SIG-M5 (cell line): ENCODE measurements at places on chromosomes 4 and X.

DNA sequence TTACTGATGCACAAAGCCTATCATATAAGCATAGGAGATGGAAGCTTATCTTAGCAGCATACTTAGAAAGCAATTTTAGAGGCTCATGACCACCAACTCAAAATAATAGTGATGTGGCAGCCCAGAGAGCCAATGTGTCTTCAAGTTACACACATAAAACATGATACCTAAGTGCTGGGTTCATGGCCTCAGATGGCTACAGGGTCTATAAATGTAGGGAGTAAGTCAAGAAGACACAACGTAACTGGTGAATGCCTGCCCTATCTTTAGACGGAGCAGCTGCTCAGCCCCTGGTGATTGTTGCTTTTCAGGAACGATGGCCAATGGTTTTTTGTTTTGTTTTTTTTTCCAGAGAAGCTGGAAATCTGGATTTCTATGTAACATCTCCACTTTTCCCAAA is 42.8 kb downstream of the RNF150 start:
- DNase-seq = no peak

GRCh38 chrX:13764765-13765164 is 30.2 kb downstream of the OFD1 start:
- DNase-seq = no peak

DNA sequence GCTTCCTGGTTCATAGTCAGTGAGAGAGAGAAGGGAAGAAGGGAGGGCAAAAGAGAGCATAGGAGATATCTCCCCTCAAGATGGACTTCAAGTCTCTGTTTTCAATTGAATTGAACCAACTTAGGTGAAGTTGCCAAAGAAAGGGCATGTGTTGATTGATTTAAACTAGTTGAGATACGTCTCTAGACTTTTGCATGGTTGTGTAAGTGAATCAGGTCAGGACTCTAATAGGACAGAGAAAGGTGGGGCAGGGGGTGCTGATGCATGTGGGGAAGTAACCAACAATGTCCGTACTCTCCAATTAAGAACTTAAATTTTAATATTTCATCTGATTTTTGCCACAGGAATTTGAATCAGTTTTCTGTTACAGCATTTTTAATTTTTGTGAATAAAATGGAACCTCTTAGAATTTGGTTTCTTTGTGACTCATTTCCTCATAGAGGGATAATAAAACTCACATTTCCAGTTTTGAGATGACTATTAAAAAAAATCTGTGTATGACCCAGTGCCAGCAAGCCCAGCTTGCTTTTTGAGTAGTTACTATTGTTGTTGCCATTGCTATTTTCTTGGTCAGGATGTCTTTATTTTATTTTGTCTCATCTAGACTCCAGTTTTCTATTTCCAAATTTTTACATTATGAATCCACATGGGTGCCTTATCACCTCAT is 37.3 kb downstream of the SLIT2 start:
- DNase-seq = no peak

DNA sequence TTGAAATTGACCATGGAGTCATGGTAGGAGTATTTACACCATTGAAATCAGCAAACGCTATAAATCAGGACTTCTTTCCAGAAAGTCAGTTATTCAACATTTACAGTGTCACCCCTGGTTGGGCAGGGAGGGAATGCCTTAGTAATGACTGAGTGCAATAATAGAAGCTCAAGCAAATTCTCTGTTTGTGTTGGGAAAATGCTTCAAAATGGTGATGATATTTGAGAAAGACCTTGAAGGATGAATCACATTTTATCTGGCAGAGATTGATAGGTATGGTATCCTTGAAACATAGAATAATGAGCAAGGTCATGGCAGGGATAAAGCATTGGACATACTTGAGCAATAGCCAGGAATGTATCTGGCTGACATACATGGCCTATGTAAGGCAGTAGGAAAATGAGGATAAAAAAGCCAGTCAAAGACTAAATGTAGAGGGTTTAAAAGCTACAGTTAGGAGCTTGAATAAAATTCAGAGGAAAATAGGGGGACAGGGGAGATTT is 248.7 kb downstream of the FMR1NB start:
- no peak for DNase-seq

- DNase-seq = no peak
Measured at GRCh38 chrX:46882266-46882665, 30.0 kb upstream of the JADE3 start.

- no peak for DNase-seq
Measured at GRCh38 chr4:53855581-53856250, 208.7 kb downstream of the CHIC2 start.

DNA sequence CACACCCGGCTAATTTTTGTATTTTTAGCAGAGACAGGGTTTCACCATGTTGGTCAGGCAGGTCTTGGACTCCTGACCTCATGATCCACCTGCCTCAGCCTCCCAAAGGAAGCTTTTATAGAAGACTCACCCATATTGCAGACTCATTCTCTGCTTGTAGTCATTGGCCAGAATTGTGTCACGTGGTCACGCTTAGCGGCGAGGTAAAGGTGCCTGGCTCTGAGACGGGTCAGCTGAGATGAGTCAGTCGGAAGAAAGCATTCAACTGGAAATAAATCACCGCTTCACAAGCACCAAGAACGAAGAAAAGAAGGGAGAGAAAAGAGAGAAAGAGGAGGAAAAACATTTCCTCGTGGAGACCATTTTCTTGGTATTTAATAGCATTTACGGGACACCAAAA is 218.8 kb upstream of the NOCT start:
- DNase-seq = no peak

GRCh38 chrX:46628460-46629371 is 55.2 kb downstream of the CHST7 start:
- peak; percentile 7 for DNase-seq

- DNase-seq = no peak
Measured at GRCh38 chr4:133145758-133146573, 3.1 kb upstream of the PCDH10 start.

DNA sequence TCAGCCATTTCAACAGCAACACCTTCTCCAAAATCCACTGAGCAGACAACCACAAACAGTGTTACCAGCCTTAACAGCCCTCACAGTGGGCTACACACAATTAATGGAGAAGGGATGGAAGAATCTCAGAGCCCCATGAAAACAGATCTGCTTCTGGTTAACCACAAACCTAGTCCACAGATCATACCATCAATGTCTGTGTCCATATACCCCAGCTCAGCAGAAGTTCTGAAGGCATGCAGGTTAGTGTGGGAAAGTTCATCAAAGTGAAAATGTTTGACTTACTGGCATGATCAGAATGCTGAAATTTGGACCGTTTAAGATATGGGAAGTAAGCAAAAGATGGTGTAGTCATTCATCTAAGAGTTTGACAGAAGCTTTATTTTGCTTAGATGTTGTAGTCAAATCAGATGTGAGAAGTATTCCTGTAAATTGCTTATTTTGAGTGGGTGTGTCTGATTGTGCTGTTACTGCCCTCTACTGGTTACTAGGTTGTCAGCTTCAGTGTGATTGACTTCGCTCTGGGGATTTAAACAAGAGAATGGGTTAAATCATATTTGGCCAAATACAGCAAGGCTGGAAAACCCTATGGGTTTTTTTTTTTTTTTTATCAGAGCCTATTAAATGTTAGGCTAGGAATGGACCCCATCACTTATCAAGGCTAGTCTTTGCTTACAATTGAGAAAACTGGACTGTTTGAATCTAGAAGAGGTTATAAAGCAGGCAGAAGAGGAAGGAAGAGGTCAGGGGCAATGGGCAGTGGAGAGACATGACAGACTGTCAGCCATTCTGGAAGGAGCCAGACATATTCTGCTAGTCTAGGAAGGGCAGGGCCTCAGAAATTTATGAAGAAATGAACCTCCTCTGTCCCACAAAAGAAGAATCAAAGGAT is 130.3 kb downstream of the DIPK2B start:
- DNase-seq = no peak

DNA sequence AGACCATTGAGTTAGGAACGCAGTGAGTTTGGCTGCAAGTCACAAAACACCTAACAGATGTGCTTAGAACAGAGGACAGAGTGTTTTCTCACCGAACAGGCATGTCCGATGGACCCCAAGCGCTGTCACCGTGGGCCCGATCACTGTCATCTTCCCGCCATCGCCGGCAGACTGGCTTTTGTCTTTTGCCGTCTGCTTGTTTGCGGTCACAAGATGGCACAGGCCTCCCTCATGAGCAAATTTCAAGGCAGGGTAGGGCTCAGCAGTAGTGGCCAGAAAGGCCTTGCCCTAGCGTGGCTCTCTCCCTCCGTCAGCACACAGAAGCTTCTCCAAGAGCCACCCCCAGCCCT is 21.4 kb upstream of the MRFAP1 start:
- no peak for DNase-seq

- DNase-seq = no peak
Measured at GRCh38 chr4:10504570-10505179, 47.4 kb upstream of the ZNF518B start.

GRCh38 chr4:147860960-147861359 is 129.1 kb downstream of the ARHGAP10 start:
- no peak for DNase-seq

DNA sequence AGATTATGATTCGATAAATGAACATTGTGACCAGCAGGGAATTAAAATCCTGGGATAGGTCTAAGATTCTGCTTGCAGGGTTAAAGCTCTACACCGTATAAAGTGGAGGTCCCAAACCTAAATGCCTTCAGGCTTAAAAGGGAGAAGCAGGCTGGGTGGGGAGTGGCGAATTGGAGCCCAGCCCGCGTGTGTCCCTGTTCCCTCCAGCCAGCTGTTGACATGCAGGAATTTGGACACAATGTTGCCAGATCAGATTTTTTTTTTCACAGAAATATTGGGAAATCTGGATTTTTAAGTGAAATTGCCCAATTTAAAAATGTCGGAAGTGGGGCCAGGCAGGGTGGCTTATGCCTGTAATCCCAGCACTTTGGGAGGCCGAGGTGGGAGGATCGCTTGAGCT is 60.5 kb downstream of the ELF4 start:
- no peak for DNase-seq

GRCh38 chr4:69563424-69563823 is 67.7 kb upstream of the UGT2B4 start:
- no peak for DNase-seq

GRCh38 chr4:145557720-145558119 is 61.5 kb upstream of the MMAA start:
- DNase-seq = peak; percentile 4

DNA sequence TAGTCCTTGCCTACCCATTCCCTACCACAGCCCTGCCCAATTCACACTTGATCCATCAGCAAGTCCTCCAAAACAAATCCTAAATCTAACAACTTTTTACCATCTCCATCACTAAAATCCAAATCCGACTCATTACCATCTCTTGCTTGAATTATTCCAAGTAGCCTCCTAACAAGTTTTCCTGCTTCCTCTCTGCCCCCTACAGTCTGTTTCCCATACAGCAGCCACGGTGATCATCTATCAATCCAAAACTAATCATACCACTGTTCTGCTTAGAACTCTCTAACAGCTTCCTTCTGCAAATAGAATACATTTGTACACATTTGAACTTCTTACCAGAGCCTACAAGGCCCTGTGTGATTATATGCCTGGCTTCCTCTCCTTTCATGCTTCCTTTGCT is 133.0 kb downstream of the SHROOM4 start:
- DNase-seq = no peak

DNA sequence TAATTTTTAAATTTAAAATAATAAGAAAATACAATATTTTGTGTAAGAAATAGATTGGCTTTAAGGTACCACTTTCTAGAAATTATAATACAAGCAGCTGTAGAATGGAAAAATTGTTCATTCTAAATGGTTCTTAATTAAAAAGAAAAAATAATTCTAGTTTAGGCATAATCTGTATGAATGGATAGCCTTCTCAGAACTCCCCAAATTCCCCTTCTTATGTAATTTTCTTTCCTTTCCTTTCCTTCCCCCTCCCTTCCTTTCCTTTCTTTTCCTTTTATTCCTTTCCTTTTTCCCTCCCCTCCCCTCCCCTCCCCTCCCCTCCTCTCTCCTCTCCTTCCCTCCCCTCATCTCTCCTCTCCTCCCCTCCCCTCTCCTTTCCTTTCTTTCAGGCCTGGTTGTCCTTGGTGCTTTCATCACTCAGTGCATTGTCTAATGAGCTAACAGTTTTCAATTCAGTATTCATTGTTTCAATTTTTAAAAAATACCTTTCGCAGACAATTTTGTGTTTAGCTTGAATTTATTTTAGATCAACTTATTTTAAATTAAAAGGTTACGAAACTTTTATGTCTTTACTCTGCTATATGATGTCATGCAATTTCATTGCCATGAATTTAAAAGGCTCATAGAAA is 28.8 kb downstream of the LRIT3 start:
- DNase-seq = no peak

DNA sequence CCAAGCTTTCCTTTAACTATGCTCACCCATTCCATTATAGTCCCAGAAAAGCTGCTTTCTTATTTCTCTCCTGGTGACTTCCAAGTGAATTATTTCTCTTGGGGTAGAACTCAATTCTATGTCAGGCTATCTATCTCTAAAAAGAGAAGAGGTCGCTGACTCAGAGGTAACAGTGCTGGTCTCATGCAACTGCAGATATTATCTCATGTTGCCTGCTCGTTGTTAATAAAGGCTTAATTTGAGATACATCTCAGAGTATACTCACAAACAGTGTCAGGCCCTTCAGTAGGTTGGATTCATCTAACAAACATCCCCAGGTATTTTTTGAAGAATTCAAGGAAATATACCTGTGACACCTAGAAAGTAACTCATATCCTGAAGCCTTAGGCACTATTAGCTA is 2.7 kb downstream of the TMEM154 start:
- DNase-seq = no peak

GRCh38 chrX:15674514-15674840 is 9.9 kb upstream of the CLTRN start:
- no peak for DNase-seq

GRCh38 chr4:47315346-47315745 is 148.2 kb downstream of the COMMD8 start:
- DNase-seq = no peak

- no peak for DNase-seq
Measured at GRCh38 chrX:119325456-119325855, 73.7 kb upstream of the SLC25A43 start.

DNA sequence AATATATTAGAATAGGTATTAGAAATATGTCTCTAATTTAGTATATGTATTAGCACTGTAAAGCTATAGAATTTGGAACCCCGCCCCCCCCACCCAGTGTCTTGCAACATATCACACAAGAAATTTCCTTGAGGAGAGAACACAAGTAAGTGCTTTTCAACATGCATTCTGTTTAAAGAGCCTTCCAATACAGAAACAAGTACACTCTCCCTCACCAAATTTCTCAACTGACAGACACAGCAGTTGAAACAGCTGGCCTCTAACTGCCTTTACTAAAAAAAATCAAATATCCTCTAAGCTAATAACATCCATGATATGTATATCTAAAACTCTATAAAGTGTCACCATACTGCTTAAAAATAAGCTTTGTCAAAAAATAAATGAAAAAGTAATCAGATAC is 12.4 kb downstream of the CAMK2D start:
- no peak for DNase-seq
